HCT116 (cell line): ENCODE measurements at places on chromosomes 6 and 20.

DNA sequence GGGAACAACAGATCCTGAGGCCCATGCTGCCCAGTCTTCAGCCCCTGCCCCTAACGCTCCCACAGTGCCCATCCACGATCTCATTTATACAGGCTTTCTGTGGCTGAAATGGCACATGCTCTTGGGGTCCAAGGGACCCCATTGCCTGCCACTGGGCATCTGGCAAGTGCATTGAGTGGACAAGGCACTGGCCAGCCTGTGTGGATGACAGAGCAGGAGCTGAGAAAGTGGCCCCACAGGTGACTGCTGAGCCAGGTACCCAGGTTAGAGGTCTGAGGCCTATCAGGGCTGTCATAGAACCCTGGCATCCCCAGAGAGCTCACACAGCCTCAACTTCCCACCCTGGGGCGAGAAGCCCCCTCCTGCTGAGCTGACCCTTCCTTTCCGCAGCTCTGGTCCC lies 86.0 kb upstream of the NXT1 start:
- DNase-seq, result no peak

GRCh38 chr6:43953256-43953655 lies 174.0 kb downstream of the MRPL14 start:
- no peak for DNase-seq

- no peak for DNase-seq
These were observed 50.0 kb upstream of the ARHGAP18 start for GRCh38 chr6:129759796-129760605.

GRCh38 chr6:159830501-159831372 lies 30.7 kb downstream of the PNLDC1 start:
- DNase-seq, result no peak

GRCh38 chr6:74333406-74333805 lies 637.4 kb downstream of the CD109 start:
- no peak for DNase-seq

- DNase-seq, result peak; percentile 24
These were observed 607.3 kb upstream of the CITED2 start for GRCh38 chr6:139981768-139982181.

DNA sequence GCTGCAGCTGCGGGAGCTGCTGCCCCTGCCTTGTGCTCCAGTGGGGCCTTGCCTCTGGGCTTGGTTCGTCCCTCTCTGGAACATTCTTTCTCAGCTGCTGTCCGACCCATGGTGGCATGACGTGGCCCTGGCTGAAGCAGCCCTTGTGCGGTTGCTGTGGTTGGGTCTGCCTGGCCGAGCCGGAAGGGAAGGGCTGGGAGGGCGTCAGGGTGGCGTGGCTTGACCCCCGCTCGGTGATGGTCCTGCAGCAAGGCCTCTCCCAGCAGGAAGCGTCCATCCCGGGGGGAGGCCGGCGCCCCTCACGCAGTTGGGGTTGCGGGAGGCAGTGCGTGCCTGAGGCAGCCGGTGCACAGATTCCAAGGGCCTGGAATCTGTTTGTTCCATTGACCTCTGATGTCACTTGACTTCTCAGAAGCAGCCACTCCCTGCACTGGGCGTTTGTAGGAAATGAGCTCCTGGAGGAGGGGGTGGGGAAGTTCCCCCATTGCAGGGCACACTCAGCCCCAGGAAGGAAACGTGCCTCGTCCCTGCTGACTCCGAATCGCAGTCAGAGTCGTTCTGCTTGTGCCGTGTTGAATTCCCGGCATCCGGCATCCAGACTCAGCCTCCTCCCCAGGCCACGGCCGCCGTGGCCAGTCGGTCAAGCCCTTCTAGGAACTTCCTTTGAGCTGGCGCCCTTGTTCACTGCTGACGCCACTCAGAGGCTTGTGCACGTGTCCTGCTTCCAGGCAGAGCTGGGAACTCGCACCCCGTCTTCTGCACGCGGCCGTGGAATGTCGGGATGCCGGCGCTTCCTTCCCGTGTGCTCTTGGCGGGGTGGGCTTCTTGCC lies 9.7 kb upstream of the TNFRSF6B start:
- peak; percentile 57 for DNase-seq

GRCh38 chr6:169222126-169222525 lies 31.5 kb downstream of the THBS2 start:
- no peak for DNase-seq

DNA sequence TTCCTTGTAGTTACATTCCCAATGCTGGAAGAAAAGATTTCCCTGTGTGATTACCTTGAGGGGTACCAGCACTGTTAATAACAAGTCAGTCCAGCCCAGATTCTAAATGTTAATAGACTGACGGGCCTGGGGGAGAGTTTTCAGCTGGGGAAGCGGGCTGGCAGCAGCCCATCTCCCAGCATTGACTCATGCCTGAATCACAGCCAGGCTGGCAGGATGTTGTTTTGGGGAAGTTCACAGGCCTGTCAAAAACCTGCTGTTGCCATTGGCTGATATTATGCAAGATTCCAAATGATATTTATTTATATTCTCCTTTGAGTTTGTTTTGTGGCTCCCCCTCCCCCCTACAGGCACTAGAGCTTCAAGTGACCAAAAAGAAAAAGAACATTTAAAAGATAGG lies 213.9 kb upstream of the CNR1 start:
- no peak for DNase-seq

- no peak for DNase-seq
These were observed 8.4 kb upstream of the NR2E1 start for GRCh38 chr6:108157234-108157980.

GRCh38 chr6:7110092-7110792 lies 2.5 kb downstream of the RREB1 start:
- no peak for DNase-seq

- no peak for DNase-seq
These were observed 1.2 kb upstream of the ULBP2 start for GRCh38 chr6:149940672-149940982.

DNA sequence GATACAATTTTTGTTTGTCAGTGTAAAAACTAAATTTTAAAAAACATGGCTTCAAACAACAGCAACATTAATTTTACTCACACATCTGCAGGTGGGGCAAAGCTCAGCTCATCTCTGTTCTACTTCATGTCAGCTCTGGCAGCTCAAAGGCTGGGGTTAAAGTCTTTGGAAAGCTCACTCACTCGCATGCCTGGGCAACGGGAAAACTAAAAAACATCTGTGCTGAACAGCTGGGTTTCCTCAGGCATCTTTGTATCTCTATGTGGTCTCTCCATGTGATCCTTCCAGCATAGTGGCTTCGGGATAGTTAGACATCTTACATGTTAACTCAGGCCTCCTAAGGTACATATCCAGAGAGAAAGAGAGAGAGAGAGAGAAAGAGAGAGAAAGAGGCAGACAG lies 499.6 kb downstream of the RFPL4B start:
- DNase-seq, result no peak

GRCh38 chr20:43987018-43987417 lies 72.4 kb downstream of the TOX2 start:
- DNase-seq, result no peak

DNA sequence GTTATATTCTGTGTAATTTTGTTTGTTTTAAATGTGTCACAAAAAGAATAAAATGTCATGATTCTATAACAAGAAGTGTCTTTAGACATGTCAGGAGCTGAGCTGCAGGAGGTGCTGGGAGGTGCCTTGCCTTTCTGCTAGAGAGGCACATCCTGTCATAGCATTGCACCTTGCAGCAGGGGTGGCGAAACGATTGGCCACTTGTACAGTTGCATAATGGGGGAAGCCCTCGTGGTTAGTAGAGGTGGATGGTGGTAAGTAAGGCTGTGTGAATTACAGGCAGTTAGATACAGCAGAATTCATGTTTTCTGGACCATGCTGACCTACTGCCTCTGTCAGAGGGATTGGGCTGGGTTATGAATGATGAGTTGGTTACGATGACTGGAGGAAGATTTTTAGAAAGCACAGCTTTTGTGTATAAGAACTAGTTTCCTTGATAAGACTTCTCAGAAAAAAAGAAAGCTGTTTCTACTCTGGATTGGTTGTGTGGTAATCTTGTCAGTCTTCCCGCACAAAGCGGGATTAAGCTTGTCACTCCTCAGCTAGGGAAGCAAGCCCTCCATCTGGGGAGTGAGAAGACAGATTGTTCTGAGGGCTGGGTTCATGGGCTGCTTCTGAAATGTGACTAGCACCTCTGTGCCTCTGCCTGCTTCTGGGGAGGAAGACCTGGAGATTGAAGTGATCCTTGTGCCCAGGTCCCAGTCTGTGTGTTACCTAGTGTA lies 74.9 kb downstream of the FOXO3 start:
- DNase-seq, result no peak
